ENCODE measurements at places on chromosomes 3 and 15.

- no peak for DNase-seq
Observed at GRCh38 chr3:155354658-155355057, 61.2 kb upstream of the STRIT1 start.

GRCh38 chr3:172516318-172517214 is 6.7 kb downstream of the TNFSF10 start:
- DNase-seq = peak; percentile 87

DNA sequence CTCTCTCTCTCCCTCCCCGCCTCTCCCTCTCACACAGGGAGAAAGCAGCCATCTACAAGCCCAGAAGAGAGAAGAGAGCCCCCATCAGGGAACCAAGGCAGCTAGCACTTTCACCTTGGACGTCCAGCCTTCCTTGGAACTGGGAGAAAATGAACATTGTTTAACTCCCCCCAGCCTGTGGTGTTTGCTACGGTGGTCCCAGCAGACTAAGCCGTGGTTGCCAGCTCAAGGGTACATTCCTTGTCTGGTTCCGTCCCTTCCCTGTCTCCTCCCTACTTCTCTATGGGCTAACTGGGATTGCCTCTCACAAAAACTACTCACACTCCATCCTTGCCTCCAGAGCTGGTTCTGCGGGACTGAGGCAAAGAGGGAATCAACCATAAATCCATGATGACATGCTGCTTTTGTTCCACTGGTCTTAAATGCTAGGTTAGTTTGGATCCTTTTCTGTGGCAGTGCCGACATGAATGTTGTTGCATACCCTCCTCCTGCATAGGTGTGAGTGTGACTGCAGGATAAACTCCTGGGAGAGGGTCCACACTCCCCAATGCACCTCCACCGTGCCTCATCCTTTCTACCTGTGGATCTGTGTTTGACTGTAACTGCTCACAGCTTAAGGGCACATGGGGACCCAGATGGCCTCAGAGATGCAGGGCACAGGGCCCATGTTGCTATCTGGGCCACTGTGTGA is 12.0 kb downstream of the C3orf22 start:
- DNase-seq = no peak

- no peak for DNase-seq
Observed at GRCh38 chr15:93973287-93973686, 258.1 kb upstream of the MCTP2 start.

DNA sequence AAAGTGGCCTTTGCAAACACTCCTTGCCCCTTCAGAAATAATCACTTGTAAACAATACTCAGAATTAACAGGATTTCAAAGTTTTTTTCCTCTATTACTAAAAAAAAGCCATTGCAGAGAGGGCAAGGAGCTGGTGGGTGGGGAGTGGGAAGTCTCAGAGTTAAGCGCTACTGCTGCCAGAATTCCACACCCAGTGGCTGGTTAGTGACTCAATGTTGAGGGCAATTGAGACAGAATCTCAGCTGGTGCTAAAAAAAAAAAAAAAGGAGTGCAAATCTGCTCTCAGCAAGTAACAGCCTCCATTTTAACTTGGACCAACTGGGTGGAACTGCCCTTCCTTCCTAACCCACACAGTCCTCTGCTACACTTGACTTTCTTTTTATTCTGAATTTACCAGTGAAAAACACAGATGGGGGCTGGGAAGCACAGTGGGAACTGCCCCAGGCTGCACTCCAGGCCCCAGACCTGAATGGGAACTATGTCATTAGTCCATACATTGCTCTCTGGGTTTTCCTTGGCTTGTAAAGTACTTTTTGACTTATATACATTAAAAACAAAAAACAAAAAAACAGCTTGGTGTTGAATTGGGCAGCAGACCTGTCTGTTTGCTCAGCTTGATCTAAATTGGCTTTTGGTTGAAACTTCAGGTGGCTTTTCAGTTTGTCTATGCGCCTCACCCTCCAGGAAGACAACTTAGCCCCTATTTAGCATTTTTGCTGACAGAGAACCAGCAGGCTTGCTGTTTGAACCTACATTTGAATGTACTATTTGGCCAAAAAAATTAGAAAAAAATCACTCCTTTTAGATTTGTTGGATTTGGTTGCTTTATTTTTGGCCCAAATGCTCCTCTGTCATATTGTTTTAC is 357.8 kb upstream of the TBL1XR1 start:
- DNase-seq = peak; percentile 83

GRCh38 chr15:58510715-58511598 is 79.2 kb downstream of the LIPC start:
- DNase-seq = no peak

DNA sequence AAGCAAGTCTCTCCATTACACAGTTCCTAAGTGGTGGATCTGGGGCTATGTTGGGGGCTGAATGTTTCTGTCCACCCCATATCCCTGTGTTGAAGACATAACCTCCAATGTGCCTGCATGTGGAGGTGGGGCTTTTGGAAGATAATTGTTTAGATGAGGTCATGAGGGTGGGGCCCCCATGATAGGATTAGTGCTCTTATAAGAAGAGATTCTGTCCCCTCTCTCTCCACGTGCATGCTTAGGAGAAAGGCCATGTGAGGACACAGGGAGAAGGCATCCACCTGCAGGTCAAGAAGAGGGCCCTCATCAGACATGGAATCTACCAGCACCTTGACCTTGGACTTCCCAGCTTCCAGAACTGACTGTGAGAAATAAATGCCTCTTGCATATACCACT is 231.0 kb upstream of the CHRNA7 start:
- no peak for DNase-seq

- no peak for DNase-seq
Observed at GRCh38 chr15:86555098-86555497, 475.4 kb downstream of the AGBL1 start.

All from astrocyte of the spinal cord (primary cell).